ENCODE measurements at places on chromosomes 11 and 22.

DNA sequence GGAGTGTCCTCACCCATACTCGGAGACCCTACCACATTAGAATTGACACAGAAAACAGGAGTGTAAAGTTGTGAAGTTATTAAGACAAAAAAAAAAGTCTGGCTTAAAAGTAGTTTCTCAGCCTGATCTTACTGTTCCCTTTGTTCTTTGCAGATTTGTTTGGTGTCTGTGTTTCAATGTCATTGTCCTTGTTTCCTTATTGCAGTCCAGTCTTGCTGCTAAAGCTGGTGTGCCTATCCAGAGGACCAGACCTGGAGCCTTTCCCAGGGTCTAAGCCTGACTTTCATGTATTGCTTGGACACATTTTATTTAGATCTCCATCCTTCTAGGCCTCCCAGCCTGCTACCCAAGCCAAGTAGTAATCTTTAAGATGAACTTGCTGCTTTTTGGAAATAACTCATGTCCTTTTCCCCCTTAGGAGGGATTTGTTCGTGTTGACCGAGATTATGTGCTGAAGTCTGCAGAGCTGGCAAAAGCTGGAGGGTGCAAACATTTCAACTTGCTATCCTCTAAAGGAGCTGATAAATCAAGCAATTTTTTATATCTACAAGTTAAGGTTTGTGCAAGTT is 11.3 kb upstream of the PRMT3 start:
- no peak for DNase-seq

GRCh38 chr11:96260532-96260931 is 82.5 kb downstream of the MAML2 start:
- DNase-seq, result no peak

DNA sequence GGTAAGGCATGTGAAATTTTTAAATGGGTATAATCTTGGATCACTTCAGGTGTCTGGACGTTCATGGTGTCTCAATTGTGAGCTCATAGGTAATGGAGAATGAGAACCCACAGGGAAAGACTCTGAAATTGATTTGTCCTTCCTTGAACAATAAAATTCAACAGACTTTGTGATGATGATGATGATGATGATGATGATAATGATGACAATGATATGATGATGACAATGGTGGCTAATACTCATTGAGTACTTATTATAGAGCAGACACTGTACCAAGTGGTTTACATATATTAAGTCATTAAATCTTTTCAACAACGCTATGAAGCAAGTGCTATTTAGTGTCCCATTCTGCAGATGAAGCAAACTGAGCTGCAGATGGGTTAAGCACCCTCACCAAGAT is 86.6 kb upstream of the BDNF start:
- no peak for DNase-seq

DNA sequence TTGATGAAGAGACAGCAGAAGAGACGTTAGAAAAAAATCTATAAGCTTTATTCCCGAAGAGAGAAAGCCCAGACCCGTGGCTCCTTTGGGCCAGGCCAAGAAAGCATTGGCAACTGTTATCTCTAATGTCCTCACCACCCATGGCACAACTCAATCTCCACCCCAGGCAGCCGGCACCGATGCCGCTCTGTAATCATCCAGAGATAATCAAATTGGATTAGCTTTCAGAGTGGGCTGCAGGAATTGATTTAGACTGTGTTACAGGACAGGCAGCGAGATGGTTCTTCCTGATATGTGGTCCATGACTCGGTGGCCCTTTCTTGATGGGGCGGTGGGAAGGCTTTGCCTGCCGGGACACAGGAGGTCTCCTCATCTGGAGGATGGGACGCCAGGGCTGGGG is 383.9 kb downstream of the TBC1D22A start:
- DNase-seq, result no peak

- no peak for DNase-seq
Observed at GRCh38 chr11:91231226-91231625, 993.4 kb upstream of the FAT3 start.

- no peak for DNase-seq
Observed at GRCh38 chr11:131875611-131876010, 505.2 kb downstream of the NTM start.

- DNase-seq, result no peak
Observed at GRCh38 chr11:15748741-15749140, 607.6 kb downstream of the SOX6 start.

- DNase-seq, result no peak
Observed at GRCh38 chr11:66725647-66726046, 3.4 kb downstream of the SPTBN2 start.

DNA sequence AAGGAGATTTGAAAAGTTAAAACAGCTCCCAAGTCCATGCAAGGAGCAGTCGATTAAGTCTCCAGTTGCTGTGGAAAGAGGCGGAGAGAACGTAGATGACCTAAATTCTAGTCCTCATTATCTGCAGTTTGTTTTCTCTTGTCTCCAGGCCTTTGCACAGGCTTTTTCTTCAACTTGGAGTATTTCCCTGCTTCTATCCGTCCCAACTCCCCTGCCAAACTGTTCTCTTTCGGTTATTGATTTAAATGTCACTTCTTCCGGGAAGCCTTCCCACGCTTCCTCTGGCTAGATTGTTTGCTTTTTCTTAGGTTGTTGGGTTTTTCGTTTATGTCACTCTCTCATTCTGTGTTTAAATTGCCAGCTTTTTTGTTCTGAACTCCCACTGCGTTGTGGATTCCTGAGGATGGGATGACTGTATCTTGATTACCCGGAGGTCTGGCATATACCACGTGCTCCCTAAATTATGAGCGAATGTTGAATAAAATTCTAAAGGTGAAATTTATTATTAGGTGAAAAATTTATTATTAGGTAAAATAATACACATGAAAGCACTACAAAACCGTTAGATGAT is 463 bp downstream of the TMEM126B start:
- DNase-seq, result no peak

- DNase-seq, result no peak
Observed at GRCh38 chr11:47773882-47774281, 6.7 kb upstream of the FNBP4 start.

DNA sequence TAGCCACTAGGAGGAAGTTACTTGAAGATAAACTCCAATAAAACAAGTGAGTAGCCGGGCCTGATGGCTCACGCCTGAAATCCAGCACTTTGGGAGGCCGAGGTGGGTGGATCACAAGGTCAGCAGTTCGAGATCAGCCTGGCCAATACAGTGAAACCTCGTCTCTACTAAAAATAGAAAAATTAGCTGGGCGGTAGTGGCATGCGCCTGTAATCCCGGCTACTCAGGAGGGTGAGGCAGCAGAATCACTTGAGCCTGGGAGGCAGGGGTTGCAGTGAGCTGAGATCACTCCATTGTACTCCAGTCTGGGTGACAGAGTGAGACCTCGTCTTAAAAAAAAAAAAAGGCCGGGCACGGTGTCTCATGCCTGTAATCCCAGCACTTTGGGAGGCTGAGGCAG is 34.0 kb upstream of the CLPB start:
- DNase-seq, result no peak

DNA sequence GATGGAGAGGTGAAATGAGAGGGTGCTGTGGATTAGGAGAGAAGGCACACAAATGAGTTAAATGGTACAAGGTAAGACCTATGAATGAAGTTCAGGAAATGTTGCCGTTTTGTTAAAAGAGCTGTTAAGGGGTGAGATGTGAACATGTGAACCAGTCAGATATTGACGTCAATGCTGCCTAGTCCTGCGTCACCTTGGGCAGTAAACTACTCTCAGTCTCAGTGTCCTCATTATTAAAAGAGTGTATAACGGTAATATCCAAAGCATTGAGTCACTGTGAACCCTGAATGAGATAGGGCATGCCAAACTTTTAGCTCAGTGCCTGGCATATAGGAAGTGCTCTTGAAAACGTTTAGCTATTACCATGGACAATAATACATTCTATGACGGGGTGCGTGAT is 32.4 kb upstream of the SORL1-AS1 start:
- no peak for DNase-seq

DNA sequence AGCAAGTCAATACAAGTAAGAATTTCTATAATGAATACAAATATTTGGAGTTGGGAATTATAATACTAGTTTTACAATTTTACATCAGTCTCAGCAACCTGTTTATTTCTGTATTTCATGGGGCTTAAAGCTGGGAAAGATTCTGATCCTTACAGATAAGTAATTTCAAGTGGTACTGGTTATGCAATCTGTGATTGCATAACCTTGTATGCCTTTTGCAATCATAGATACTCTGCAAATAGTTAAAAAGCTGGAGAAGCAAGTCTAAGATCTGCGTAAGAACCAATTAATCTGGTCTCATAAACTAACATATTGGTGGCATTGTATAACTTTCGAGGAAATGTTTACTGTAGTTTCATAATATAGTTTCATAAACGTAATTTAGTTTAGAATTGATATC is 198.3 kb upstream of the PGR start:
- no peak for DNase-seq

DNA sequence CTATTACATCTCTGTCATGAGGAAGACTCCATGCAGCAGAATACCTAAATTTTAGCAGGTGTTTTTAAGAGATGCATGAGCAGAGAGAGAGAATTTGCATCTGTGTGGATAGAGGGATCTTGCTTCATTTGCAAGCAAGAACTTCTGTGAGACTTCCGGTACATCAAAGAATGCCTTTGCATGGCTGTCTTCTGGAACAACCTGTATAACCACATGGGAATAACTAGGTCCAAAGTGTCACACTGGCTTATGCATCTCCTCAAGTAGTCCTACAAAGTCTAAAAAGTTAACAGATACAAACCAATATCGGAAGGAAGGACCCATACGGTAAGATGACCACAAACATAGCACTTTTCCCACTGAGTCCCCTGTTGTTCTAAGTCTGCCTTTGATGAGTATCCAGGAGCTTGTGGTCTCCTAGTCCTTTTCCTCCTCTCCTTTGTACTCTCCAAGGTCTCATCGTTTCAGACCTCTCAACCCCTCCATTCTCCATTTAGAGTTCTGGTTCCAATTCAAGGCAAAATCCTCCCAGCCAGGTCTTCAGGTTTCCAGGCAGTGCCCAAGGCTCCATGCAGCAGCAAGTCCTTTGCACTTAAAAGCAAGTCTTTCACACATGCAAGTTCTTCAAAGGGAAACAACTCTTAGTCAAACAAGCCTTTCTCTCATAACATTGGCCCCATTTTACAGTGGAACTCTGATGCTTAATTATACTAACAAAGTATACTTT is 581.7 kb upstream of the ARHGAP42 start:
- no peak for DNase-seq

DNA sequence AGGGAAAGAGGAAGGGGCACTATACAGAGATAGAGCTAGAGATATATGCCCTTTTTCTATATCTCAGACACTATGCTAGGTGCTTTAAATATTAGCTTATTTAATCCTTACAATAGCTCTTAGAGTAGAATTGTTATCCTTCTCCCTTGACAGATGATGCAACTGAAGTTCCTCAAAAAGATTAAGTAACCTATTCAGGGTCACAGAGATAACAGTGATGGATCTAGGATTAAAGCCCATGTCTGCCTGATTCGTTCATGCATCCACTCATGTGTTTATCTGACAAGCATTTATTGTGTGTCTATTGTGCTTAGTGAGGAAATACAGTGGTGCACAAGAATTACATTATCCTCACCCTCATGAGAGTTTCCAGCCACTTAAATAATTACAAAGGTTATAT is 8.7 kb downstream of the CCDC83 start:
- no peak for DNase-seq

DNA sequence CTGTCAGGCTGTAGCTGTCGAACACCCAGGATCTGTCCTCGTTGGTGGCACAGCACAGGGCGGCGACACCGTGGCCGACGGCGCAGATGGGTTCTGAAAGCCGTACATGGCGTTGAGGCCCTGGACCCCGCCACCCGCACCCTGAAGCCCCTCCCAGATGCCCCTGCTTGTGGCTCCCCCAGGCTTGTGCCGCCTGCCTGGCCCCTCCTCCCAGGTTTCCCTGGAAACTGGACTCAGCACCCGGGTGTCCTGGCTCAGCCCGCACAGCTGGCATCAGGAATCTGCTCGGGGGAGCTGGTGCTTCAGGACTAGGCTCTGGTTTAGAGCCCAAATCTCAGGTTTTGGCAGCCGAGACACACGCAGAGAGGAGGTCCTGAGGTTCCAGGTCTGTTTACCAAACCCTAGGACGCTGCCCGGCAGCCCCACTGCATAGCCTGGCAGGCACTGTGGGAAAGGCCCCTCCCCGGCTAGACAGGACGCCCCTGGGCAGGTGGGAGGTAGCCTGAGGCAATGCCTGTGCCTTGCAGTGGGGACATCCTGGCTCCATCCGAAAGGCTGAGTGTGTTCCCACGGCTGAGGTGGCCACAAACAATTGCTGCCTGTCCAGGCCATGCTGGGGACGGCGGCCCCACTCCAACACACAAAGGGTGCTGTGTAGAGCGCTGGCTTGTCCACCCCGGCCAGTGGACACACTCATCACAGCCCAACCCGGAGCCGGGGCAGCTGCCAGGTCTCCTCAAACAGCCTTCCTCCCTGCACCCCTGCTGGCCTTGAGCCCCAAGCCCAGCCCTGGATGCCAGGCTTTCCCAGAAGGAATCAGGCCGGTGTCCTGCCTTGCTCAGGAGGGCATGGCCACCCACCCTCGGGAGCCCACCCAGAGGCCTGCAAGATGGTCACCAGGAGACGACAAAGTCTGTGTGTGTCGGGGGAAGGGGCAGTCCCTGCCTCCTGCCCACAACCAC is 4.6 kb downstream of the GATD1 start:
- no peak for DNase-seq

GRCh38 chr11:34339149-34340064 is 18.4 kb downstream of the ABTB2 start:
- no peak for DNase-seq
